ENCODE measurements at places on chromosomes 3 and 15.

- no peak for DNase-seq
Observed at GRCh38 chr3:140363801-140364200, 314.1 kb upstream of the TRIM42 start.

DNA sequence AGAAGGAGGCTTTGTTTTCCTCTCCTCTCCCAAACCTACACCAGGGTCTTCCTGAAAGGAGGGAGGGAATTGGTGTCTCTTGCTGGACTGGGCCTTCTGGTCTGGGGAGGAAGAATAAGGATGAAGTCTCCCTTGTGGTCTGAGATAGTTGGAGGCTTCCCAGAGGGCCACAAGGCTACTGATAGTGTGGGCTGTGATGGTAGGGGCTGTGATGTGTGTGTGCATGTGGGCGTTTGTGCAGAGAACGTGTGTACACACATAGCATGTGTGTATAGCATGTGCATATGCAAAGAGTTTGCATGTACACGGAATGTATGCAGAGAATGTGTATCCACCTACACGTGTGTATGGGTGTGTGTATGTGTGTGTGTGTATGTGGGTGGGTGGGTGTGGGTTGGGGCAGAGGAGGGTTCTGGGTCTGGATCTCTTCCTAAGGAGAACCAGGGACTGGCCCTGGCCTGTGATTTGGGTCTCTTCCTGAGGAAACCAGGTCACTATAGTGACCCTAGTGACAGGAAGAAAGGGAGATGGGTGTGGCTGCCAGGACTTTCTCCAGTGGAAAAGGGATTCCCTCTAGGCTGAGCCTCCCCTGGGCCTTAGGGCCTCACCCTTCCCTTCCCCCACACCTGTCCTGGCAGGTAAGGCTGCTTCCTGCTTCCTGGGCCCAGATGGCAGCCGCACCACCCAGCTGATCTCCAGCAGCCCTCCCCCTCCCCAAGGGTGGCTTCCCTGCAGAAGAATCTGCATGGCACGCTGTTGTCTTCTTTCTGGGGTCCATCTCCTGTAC, 1.7 kb downstream of the FLNB start:
- no peak for DNase-seq

DNA sequence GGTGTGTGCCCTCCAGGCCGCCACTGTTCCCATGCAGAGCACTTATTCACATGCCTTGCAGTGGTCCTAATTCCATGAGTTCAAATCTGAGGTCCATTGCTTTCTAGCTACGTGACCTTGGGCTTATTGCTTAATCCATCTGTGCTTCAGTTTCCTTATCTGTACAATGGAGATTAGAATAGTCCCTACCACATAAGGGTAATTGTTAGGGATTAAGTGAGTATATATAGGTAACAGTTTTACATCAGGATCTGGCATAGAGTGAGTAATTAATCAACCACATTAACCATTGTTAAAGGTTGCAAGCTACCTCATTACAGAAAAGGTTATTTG, 7.6 kb downstream of the CPN2 start:
- no peak for DNase-seq

DNA sequence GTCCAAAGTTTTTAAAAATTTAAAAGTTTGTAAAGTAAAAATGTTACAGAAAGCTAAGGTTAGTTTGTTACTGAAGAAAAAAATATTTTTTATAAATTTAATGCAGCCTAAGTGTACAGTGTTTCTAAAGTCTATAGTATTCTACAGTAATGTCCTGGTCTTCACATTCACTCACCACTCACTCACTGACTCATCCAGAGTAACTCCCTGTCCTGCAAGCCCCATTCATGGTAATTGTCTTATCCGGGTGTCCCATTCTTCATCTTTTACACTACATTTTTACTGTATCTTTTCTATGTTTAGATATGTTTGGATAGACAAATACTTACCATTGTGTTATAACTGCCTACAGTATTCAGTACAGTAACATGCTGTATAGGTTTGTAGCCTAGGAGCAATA, 36.7 kb upstream of the ATP10A start:
- DNase-seq, result no peak

DNA sequence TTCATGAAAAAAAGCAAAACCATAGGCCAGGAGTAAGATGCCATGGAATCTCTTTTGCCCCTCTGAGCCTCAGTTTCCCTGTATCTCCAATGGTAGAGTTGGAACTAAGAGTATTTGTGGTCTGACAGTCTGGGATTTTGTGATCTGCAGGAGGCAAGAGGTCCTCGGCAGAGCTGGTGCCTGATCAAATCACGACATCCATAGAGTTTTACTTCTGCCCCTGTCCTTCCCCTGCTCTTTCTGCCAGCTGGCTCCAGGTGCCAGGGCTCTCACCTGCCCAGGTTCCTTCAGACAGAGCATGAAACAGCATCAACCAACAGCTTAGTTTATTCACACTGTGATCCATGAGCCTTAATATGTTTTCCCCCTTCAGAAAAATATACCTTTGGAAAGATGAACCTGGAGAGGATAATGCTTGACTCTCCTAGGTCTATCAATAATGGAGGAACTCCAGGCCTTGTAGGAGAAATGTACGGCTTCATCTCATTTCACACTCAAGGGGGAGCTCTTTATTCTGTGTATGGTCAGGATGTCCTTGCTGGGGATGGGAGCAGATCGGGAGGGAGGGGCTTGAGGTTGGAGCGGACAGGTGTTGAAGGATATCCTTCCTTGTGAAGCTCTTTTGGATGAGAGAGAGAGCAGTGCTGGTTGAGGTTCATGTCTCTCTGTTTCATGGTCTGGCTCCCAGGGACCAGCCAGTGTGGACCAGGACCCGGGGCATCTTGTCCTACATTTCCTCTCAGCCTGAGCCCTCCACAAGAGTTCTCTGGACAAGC, 309.9 kb downstream of the RPLP1 start:
- DNase-seq, result no peak

DNA sequence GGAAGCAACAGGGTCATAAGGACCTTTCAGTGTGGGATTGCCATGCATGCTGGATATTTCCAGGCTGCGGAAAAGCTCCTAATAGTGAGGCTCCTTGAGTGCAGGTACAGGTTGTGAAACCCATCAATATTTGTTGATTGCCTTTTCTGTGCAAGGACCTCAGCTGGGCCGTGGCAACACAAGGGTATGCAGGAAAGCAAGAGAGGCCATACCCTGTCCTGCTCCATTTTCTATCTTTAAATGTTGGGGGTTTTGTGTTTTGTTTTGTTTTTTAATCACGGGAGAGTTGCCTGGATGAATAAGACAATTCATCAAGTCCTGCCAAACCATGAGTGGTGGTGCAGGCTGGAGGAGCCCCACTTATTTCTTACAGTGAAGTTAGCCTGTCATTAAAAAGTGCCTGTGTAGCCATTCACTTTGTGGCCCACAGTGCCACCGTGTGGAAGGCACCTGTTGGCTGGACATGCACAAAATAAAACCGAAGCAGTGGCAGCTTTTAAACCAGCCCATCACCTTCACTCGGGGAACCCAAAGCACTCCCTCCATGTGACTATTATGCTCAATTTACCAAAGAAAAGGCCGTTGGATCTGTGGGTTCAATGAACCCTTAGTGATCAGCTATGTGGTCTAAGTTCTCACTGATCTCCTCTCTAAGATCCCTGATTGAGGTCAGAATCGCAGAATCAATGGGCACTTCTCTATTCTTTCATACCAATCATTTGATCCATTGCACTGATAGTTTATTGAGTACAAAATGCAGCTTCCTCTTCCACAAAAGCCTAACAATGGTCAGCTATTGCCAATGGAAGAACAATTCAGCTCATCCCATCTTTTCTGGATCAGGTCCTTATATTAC, 42.2 kb downstream of the CLDN18 start:
- DNase-seq, result no peak

GRCh38 chr15:88202231-88202630, 54.3 kb downstream of the NTRK3 start:
- no peak for DNase-seq

GRCh38 chr3:194824701-194825111, 139.0 kb downstream of the FAM43A start:
- DNase-seq, result no peak

- no peak for DNase-seq
Observed at GRCh38 chr3:153338487-153338886, 176.5 kb downstream of the RAP2B start.

DNA sequence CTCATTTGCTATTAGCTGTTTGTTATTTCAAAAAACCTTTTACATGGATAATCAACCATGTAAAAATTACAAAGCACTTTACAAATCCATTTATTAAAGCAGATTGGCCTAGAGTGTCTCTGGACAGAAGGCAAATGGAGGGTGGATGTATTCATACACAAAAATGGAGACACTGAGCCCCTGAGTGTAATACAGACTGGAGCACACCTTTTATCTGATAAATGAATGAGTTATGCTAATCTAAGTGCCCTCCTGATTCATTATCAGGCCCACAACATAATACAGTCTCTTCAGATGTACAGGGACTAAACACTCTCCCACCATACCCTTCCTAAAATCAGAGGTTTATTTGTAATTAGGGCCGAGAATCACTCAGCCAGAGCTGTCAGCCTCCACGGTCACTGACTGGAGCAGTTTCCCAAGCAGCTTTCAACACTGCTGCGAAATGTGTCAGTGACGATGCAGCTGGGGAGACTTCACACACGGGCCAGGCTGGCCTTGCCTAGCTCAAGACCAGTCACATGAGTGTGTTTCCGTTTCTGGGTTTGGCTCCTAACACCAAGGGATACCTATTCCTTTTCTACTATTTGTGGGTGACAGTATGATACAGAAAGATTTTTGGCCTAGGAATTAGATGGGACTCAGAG, 271.8 kb downstream of the ZIC1 start:
- DNase-seq, result no peak

GRCh38 chr3:185696039-185696438, 109.9 kb downstream of the SENP2 start:
- no peak for DNase-seq

DNA sequence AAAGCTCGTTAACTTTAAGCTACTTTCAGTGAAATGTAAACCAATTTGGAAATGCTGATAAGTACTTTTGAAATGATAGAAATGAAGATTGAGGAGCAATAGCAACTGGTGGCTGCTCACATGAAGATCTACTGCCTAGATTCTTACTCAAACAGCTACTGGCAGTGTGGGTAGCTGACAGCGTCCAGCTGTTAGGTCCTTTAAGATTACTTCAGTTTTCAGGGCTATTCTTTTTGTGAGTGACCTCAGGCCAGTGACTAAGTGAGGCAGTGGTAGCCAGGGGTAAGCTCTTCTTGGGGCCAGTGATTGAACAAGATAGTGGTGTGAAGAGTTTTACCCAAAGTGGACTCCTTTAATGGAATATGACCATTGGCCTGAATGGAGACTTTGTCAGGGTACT, 41.3 kb downstream of the NECTIN3 start:
- DNase-seq, result no peak

DNA sequence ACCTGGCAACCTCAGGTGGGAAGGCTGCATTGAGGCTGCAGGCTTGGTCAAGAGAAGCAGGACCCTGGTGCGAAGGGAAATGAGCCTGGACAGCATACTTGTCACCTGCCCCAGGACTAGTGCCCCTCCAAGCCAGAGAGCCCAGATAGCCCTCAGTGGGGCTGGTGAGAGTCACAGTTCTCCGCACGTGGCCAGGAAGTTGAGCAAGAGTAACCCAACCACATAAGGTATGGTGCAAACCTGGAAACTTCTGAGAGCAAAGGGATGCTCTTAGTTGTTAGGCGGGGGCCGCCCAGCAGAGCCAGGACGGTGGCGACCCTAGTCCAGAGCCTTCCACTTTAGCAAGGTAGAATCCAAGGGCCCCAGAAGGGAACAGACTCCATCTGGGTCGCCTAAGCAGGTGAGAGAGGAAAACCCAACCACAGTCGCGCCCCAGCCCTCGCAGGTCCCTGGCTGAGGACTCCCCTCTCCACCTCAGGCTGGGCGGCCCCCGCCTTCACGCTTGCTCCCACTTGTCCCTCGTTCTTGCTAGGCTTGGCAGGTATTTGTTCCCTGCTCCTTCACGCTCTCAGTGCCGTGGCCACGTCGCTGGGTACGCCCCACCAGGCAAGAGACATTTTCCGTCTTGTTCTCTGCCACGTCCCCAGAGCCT, 1.1 kb upstream of the VPS18 start:
- no peak for DNase-seq

- DNase-seq, result no peak
Observed at GRCh38 chr15:77066971-77067690, 3.8 kb downstream of the TSPAN3 start.

GRCh38 chr15:54277834-54278233, 299.6 kb downstream of the UNC13C start:
- no peak for DNase-seq

- no peak for DNase-seq
Observed at GRCh38 chr3:82641701-82642100, 880.3 kb upstream of the GBE1 start.

- DNase-seq, result no peak
Observed at GRCh38 chr3:153355559-153355958, 193.5 kb downstream of the RAP2B start.

DNA sequence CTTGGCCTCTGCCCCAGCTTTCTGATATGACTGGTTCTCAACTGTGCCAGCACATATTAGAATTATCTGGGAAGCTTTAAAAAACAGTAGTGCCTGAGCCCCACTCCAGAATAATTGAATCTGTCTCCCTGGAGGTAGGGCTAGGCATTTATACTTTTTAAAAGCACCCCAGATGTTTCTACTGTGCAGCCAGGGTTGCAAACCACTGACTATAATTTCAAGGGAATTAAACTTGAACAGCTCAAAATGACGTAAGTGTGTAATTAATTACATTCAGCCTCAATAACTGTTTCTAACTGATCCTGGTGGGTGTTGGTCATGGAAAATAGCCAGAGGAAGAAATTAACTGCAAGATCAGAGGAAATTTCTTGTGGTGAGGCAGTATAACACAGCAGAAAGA, 4.4 kb upstream of the IRAK2 start:
- DNase-seq, result no peak

DNA sequence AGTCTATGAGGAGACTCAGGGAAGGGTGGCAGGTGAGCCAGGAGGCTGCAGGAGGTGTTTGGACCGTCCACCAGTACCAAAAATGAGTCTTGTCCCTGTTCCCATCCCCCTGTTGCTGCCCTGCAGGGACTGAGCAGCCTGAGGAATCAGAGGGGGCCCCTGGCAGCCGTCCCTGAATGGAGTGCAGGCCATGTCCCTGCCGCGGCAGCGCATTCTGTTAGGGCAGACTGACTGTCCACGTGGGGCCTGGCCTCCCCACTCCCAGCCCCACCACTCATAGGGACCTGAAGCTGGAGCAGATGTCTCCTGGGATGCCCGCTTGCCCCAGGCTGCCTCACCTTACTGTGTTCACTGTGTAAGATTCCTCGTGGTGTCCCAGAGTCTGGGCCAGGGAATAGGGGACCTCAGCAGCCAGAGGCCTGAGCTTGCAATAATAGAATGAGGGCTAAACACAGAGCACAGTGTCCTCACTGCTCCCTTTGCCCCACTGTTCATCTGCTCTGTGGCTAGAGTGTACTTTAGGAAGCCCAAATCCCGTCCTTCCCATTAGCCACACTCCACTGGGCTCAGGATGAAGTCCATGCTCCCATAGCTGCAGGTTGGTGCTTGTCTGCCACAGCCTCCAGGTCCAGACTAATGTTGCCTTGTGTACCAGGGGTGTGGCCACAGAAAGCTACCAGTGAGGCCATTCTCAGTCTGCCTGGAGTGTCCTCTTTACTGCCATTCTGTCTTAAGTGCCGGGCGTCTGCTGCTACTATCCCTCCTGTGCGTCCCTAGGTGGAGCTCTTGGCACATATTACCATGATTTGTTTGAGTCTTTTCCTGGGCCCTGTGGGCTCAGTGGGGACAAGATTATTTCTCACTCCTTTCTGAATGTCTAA, 63.2 kb downstream of the HCN4 start:
- no peak for DNase-seq
